ENCODE measurements at places on chromosomes 5 and 9.
A peak's percentile ranks its signal among the peaks of the same experiment; 100 is the strongest.

DNA sequence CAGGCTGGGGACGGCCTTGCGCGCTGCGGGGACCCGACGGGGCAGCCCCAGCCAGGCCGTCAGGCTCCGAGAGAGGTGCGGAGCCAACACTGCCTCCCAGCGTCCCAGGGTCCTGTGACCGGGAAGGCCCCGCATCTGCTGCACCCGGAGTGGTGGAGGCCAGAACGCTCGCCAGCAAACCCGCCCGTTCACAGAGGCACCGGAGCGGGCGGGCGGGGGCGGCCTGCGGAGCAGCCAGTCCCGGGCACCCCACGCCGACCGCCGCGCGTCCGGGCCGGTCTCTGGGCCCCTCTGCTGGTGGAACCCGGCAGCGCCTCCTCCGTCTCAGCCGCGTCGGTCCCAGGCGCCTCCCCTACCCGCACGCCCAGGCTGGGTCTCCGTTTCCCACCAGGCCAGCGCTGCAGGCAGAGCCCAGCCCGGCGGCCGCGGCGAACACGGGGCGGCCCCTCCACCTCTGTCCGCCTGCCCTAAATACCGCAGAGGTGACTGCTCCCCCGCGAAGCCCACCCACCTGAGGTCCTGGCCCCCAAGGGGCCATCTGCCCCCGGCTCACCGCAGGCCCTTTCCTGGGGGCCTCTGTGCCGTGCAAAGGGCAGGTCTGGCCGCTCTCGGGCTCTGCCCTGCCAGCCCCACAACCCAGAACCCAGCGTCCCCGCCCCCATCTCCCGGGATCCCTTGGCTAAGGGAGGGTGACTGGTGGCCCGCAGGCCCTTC lies 15.9 kb downstream of the EXD3 start:
- H3K36me3 ChIP-seq, result peaks cover 8% of the 10 kb centered on the region
- no peaks in the 10 kb centered on the region for H3K27me3 ChIP-seq
- no peak overlapping the region for H3K4me3 ChIP-seq
- peak; percentile 85 for DNase-seq
- H3K27ac ChIP-seq, result no peak overlapping the region
- no peaks in the 10 kb centered on the region for H3K4me1 ChIP-seq

- H3K27me3 ChIP-seq, result no peaks in the 10 kb centered on the region
- DNase-seq, result no peak
- no peaks in the 10 kb centered on the region for H3K36me3 ChIP-seq
- H3K4me1 ChIP-seq, result no peaks in the 10 kb centered on the region
Measured at GRCh38 chr9:29183971-29184370, 1610.7 kb upstream of the C9orf72 start.

GRCh38 chr5:132464156-132464939 lies 26.2 kb downstream of the IRF1 start:
- peak overlapping the region; percentile 87 for H3K27ac ChIP-seq
- DNase-seq, result no peak
- H3K27me3 ChIP-seq, result no peaks in the 10 kb centered on the region
- H3K4me1 ChIP-seq, result peaks cover 38% of the 10 kb centered on the region

- peaks cover under 1% of the 10 kb centered on the region for H3K36me3 ChIP-seq
- DNase-seq, result no peak
- peaks cover 5% of the 10 kb centered on the region for H3K27me3 ChIP-seq
- peaks cover 38% of the 10 kb centered on the region for H3K4me1 ChIP-seq
- no peak overlapping the region for H3K4me3 ChIP-seq
Measured at GRCh38 chr9:130039528-130040147, 3.4 kb downstream of the FNBP1 start.

DNA sequence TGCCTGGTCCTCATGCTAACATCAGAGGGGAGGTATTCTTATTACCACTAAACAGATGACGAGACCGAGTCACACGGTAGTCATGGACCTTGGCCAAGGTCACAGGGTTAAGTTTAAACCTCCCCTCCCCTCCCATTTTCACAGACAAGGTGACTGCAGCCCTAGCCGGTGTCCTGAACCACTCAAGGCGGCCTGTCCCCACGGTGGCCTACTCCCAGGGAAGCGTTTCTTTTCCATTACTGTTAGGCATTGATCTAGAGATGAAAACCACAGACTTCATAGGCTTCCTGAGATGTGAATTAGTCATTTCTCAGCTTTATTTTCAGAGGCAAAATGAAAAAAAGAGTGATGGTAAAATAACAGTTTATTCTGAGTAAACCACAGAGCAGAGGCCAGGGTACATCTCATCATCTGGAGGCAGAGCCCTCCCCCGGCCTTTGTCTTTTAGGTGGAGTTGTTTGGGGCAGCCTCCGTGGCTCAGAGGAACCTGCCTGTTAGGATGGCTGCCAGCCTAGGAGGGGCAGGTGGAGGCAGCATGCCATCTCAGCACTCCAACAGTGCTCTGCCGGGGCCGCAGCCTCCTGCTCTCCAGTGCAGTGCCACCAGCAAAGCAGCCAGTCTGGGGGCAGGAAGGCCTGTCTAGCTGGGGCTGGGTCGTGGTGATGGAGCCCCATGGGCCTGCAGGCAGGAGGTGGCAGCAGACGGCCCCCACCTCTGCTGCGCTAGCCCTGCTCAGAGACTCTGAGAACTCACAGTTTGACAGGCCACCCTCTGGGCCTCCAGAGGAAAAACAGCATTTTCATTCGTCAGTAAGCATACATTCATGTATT lies 71.2 kb downstream of the RAPGEF1 start:
- no peak for DNase-seq
- H3K27ac ChIP-seq, result no peak overlapping the region
- H3K36me3 ChIP-seq, result no peaks in the 10 kb centered on the region
- peaks cover 43% of the 10 kb centered on the region for H3K4me1 ChIP-seq
- H3K27me3 ChIP-seq, result no peaks in the 10 kb centered on the region

DNA sequence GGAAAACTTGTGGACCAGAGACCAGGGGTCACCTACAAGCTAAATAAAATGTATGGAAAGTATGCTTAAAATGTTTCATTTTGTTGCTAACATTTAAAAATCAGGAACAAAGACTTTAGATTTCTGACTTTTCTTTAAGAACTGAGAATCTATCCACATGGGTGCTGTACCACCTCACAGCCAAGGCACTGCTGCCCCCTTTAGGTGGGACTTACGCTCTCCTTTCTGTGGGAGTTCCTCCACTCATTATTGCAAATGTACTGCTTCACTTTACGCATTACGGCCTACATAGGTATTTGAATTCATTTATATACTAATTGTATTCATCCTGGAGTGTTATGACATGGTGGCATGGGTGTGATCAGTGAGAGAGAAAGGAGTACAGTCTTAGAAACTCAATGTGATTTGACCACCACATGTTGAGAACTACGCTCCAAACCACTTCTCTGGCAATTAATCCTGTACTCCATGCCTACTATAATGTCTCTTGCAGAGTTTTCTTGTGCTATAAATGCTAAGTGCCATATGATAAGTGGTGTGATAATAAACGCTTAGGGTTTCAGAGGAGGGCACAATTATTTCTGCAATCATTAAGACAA lies 24.7 kb upstream of the CETN3 start:
- no peak overlapping the region for H3K4me3 ChIP-seq
- peaks cover 9% of the 10 kb centered on the region for H3K27me3 ChIP-seq

DNA sequence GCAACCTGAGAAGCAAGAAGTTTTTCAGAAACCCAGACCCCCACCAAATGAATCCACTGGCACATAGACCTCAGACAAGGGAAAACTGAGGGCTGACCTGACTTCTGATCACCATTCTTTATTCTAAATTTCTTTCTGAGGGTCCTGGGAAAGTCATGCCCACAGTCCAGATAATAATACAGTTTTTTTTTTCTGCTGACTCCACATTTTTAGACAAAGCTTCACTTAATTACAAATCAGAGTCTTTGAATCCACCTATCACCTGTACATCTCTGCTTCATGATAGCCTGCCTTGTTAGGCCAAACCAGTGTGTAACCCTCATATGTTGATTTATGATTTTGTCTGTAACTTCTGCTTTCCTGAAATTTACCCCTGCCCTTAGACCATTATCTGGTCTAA lies 103.6 kb downstream of the PSAT1 start:
- no peak overlapping the region for H3K4me3 ChIP-seq
- no peak overlapping the region for H3K27ac ChIP-seq
- H3K27me3 ChIP-seq, result peaks cover 11% of the 10 kb centered on the region
- no peaks in the 10 kb centered on the region for H3K36me3 ChIP-seq
- DNase-seq, result no peak

GRCh38 chr5:130624805-130625204 lies 540.3 kb downstream of the HINT1 start:
- H3K4me3 ChIP-seq, result no peak overlapping the region
- H3K4me1 ChIP-seq, result no peaks in the 10 kb centered on the region
- no peak overlapping the region for H3K27ac ChIP-seq
- H3K36me3 ChIP-seq, result no peaks in the 10 kb centered on the region

Data from type B pancreatic cell (in vitro differentiated cells).